ENCODE measurements at places on chromosomes 12 and 14. TPM values are rescaled to one million over a fixed set of nuclear protein-coding genes. Genes with fewer than 3 reads are reported as not detected.

SYT10 gene
- 0.92 TPM for total RNA-seq

TOGARAM1 gene
- total RNA-seq, result 7.4 TPM

SIRT4 gene
- 4.1 TPM for total RNA-seq

CPM gene
- not detected for total RNA-seq

TMTC1 gene
- 11.6 TPM for total RNA-seq

GRCh38 chr12:97630875-97631274 lies 168.3 kb downstream of the RMST start:
- no peak for DNase-seq

DNA sequence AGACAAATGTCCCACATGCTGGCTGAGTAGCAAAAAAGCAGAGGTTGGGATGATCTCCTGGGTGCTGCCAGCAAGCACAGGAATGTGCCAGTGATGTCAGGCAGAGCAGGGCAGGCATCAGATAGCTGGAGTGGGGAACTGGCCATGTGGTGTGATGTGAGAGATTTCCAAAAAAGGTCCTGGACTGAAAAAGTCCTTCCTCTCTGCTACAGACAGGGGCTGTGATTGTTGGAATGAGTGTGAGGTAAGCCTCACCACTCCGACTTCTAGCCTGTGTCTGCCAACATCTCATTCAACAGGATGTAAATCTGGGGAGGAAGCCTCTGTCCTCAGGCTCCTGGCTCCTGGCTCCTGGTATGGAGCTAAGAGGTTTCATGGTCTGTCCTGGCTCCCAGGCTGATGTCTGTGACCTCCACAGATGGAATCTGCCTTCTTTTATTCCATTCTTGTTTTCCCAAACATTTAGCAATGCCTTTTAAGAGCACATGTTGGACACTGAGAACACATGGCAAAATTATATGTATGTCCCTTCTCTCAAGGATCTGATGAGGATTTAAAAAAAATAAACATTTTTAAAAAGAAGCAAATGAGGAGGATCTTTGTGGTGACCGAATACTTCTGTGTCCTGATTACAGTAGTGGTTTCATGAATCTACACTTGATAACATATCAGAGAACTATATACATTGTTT lies 50.1 kb upstream of the STK38L start:
- DNase-seq, result no peak

DNA sequence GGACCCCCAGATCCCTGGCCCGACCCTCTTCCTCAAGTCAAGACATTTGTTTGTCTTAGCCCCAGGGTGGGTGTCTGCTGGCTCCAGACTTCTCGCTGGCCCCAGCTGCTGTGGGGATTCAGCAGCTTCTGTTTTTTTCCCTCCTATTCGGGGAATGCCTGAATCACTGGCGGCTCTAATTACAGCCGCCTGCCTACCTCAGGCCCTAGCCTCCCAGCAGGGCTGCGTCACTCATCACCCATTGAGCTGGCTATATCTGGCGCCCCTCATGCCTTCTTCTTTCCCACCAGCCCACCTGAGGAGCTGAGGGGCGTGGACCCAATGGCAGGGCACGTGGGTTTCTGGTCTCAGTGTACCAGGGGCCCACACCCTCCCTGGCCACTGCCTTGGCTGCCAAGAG lies 10.1 kb downstream of the KRT80 start:
- peak; percentile 88 for DNase-seq

DNA sequence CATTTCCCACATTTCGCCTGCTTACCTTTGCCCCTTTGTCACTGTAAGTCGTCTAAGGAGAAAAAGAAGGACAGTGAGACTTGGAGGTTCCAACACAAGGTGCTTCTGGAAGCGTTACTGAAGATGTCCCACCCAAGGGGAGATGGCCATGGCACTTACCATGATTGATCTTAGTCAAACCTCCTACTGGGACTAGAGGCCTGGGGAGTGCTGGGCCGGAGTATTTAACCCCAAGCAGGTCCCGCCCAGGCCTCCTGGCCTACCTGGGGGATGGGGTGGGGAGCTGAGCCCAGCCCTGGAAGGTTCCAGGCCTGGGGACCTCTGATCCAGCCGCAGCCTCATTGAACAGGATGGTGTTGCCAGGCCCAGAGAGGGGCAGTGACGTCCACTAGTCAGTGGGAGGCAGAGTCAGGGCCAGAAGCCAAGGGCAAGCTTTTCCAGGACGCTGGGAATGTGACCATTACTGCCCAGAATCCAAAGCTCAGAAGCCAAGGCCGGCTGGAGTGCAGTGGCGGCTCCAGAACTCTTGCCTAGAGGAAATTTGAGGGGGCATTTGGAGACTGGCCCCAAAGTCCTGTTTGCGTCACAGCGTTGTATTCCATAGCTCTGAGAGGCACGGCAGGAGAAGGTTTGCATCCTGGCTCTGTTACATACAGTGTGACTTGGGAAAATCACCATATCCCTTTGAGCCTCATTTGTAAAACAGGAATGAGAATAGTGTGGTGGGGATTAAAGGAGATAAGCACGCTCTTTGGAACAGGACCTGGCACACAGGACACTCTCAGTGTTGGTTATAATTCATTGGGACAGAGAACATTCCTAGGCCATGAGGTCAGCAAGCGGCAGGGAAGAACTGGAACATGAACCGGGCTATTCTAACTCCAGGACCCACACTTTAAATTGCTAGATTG lies at the start of gene HPD:
HPD (minus strand) TSS at position 198 of the 911 bp plus-strand sequence; CDS start at position 162, 36 bp downstream.
- peak; percentile 73 for DNase-seq

GRCh38 chr12:6925540-6926279 lies 2.0 kb upstream of the ATN1 start:
- DNase-seq, result peak; percentile 79

DNA sequence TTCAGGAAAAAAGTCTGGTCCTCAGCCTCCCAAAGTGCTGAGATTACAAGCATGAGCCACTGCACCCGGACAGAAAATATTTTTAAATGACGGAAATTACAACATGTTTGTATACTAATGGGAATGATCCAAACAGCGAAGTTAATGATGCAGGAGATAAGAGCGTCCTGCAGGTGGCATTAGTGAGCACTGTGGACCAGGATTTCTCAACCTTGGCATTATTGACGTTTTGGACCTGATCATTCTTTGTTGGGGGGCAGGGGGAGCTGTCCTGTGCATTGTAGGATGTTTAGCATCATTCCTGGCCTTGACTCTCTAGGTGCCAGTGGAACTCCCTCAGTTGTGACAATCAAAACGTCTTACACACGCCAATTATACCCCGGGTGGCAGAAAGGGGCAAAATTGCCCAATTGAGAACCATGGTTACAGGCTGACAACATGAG lies 34.1 kb downstream of the SCFD1 start:
- DNase-seq, result peak; percentile 13

- peak; percentile 94 for DNase-seq
Observed at GRCh38 chr14:105168979-105169507, 467 bp upstream of the JAG2 start.

- no peak for DNase-seq
Observed at GRCh38 chr14:70654632-70655031, 12.9 kb downstream of the TTC9 start.

DNA sequence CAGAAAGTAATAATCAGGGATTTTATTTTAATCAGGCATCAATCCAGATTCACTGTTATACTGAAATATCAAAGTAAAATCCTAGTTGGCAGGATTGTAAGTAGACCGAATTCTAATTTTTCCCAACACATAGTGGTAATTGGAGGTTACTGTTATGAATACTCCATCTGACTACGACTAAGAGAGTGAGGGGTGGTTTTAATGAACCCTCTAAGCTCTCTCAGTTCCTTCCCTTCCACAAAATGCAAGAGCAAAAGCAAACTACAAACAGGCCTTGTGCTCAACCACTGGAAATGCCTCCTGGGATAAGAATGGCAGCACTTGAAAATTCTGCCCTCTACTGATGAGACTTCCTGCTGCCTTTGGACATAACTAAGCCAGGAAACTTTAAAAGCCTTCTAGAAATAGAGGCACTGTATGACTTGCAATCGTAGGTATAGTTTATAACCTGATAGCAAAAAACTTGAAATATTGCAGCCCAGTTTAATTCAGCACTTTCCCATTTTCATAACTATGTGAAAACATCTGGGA lies 184.8 kb downstream of the SLC16A7 start:
- DNase-seq, result peak; percentile 5

GRCh38 chr14:101444116-101444515 lies 117.2 kb upstream of the DIO3 start:
- no peak for DNase-seq

GRCh38 chr12:96493106-96493505 lies 3.7 kb downstream of the CFAP54 start:
- DNase-seq, result no peak

DNA sequence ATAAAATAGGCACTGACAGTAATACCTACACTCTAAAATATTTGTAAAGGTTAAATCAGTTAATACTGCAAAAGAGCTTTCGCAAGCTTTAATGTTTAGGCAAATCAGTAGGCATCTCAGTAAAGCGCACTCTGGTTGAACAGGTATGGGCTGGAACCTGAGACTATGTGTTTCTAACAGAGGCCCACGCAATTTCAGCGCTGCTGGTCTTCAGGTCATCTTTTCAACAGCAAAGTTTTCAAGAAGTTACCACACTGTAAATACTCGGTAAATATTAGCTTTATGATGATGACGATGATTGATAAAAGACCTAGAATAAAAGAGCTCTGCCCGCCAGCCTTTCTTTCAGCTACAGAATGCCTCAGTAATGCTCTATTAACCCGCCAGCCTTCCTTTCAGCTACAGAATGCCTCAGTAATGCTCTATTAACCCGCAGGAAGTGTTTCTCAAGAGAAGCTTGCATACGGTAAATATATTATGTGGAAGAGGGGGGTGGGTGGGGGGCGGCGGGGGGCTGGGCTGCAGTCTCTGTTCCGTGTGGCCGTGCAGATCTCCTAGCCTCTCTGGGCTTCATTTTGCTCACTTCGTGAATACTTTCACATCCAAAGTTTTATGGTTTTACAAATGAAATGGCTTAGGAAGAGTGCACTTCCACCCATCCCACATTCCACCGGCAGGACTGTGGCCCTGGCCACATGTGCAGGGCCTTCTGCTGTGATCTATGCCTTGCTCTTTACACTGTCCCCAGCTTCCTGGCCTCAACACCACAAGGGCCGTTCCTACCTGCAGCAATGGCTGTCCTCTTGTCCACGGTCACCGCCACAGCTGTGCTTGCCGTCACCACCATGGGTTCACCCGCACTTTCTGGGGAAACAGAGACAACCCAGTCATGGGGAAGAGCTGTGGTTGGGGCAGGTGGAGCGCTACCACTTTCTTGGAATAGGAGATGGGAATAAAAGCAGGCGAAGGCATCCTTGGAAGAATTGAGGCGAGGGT lies 19.9 kb downstream of the LRTM2 start:
- DNase-seq, result peak; percentile 44

DNA sequence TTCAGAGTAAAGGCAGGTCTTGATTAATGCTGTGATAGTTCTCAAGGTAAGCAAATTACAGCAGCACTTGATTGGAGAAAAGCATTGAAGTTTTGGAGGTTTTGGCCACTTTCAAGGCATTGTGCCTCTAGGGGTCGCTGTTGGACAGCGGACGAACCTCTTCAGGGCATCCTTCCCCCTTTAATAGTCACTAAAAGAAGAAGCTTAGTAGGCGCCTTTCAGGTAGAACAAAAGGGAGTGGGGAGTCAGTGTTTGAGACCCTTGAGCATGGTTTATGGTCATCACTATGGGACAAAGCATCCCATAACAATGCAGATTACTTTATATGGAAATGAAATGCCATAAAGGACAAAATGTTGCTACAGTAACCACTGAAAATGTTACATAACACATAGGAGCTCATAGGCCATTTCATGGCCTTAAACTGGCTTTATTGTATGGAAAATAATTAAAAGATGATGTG lies 199.5 kb upstream of the DCN start:
- DNase-seq, result peak; percentile 16

DNA sequence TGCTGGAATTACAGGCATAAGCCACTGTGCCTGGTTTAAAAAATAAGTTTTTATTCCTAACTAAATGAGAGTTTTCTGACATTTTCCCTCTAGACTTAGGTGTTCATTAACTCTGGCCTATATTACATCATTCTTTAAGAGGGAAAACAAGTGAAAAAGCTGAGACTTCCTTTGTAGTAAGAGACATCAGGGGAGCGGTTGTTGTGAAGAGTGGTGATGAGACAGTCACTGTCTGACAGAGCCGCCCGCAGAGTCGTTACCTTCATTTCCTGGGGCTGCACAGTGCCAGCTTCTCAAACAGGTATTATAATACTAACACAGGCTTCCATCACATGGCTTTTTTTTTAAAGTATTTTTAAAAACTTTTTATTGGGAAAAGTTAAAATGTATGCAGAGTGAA lies 19.7 kb upstream of the TDRD9 start:
- no peak for DNase-seq

DNA sequence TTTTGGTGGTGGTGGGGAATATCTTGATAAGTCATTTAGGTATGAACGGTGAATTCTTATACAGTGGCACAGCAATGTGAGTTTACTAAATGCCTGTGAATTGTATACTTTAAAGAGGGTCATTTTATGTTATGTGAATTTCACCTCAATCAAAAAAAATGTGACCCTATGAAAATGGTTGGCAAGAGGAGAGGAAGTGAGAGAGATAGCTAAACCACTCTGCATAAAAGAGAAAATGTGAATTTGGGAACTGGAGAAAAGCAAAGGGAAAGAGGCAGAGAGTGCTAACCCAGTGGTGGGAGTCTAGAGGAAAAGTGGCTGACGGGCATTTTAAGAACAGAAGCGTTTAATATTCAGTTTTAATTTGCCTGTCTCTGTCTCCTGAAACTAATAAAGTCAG lies 93.8 kb downstream of the SLC38A6 start:
- no peak for DNase-seq

- DNase-seq, result no peak
Observed at GRCh38 chr14:71142375-71143038, 235.2 kb downstream of the PCNX1 start.

DNA sequence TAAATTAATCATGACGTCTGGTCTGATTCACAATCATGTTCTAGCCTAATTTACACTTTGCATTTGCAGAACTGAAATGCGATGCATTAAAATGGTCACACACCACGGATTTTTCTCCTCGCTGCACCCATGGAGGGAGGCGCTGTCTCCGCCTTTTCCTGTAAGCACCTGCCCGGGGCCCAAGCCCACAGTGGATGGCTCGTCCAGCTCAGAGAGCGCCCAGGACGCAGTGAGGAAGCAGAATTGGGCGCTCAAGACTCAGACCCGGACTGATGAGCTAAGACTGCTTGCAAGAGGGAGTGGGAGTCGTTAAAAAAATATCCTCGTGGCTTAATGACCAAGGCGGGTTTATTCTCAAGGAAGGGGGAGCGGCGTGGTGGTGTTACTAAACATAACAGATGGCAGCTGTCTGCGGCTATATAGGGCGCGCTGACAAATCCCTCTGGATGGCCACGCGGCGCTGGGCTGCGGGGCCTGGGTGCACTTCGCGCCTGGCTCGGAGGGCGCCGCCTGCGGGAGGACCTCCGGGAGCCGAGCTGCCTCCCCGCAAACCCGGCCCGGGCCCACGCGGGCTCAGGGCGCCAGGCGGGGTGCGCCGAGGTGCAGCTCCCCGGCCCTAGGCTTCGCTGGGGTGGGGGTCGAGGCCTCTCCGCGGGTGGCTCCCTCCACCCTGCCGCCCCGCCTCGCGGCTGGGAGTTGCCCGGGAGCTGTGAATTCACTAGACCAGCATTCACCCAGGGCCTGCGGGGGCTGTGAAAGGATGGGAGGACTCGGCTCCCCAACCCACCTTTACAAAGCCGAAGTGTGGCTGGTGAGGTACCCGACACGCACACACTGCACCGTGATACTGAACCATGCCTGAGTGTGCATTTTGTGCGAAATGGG lies 78.7 kb downstream of the PPM1A start:
- DNase-seq, result peak; percentile 77

- no peak for DNase-seq
Observed at GRCh38 chr12:87618199-87618598, 411.0 kb downstream of the C12orf50 start.

GRCh38 chr12:75205558-75205957 lies 4.1 kb downstream of the KCNC2 start:
- no peak for DNase-seq

Data from H7 (cell line).